ENCODE measurements at places on chromosomes 5 and 9.

GRCh38 chr9:2872250-2872930 lies 28.5 kb upstream of the PUM3 start:
- DNase-seq = no peak

GRCh38 chr5:140145256-140145655 lies 19.5 kb downstream of the IGIP start:
- no peak for DNase-seq

- no peak for DNase-seq
Observed at GRCh38 chr5:179603308-179603707, 20.2 kb downstream of the HNRNPH1 start.

- no peak for DNase-seq
Observed at GRCh38 chr9:124658165-124659017, 112.7 kb downstream of the NR6A1 start.

- DNase-seq = no peak
Observed at GRCh38 chr5:178388386-178389025, 155.9 kb upstream of the PHYKPL start.

DNA sequence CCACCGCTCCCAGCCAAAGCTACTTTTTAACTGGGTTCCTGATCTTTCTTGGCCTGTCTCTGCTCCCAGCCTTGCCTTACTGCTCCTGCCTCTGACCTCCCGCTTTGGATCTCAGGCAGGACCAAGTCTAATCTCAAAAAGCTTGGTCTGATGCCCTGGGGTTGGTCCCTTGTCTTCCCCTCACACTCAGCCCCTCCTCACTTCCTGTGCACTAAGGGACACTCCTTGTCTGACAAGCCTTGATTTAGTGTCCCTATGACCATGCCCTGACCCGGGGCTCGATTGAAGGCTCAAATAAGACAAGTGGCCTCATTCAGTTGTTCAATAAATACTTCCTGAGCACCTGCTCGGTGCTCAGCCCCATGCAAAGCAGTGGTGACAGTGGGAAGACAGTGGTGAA lies 3.7 kb upstream of the GTF3C5 start:
- DNase-seq = no peak

DNA sequence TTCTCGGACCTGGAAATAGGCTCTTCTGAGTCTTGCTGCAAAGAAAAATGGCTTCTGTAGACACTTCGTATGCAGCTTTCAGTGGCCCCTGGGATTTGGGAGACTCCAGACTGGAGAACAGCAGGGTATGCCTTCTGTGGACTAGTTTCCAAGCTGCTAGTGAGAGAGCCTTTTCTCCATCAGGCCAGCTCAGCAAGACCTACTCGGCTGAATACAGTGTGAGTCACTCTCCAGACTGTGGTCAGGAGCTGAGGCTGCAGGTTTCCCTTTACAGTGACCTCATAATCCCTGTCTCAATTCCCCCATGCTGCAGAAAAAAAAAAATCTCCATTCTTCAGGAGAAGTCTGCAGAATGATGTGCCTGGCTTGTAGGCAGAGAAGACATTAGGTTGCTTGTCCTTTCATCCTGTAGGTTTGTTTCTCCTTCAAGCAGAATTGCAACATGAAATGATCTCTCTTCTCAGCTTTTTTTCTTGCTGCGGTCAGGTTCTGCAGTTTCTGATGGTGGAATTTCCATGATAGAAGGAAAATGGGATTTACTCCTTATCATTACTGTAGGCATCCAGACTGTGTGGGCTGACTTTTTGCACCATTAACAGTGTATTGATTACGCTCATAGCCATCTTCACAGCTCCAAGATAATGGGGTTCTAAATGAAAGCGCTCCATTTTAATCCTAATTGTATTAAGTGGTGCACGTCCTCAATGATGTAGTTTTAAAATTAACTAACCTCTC lies 78.3 kb upstream of the TNFSF8 start:
- peak; percentile 18 for DNase-seq

GRCh38 chr5:130762031-130762430 lies 403.0 kb downstream of the HINT1 start:
- DNase-seq = no peak

GRCh38 chr9:124699575-124699974 lies 71.5 kb downstream of the NR6A1 start:
- no peak for DNase-seq

GRCh38 chr5:44681906-44682305 lies 126.8 kb upstream of the MRPS30 start:
- DNase-seq = no peak

GRCh38 chr9:121067640-121068039 lies 7.1 kb upstream of the CNTRL start:
- no peak for DNase-seq

- DNase-seq = no peak
Observed at GRCh38 chr5:126640866-126641265, 40.1 kb downstream of the PHAX start.

DNA sequence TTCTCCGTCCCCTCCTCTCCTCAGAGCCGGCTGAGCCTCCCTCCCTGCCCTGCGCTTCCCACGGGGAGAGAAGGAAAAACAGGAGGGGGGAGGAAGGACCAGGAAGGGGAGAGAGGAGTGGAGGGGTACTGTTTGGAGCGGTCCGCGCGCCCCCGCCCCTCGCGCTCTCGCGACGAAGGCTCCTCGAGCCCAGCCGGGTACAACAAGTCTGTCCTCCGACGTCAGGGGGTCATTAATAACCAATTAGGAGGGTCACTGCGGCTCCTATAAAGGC lies 480 bp upstream of the PRDM12 start:
- DNase-seq = no peak

DNA sequence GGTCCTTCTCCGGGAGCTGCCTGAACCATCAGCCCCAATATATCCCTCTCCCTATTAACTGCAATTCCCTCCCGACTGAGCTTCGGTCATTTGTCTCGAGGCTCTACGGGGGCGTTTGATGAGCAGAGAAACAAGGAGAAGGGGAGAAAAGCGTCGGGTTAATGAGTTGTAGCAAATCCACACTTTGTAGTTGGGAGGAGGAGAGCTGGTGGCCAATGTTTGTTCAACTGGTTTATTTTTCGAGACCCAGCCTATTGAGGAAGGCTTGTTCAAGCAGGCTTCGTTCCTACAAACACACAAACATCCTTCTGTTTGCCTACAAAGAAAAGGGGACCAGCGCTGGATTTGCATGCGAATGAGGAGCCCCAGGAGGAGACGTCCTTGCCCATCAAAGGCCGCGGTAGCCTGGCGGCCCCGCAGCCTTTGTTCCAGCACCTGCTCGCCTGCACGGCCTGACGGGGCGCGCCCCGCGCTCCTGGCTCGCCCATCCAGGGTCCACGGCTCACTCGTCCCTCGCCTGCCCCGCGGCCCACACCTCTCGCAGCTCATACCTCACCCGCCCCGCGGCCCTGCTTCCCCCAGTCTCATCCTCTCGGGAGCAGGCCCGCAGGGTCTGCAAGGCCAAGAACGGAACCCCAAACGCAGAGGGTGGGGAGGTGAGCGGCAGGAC lies 4.6 kb downstream of the FOXD1 start:
- DNase-seq = no peak

- DNase-seq = no peak
Observed at GRCh38 chr5:101393795-101394450, 490.8 kb upstream of the ST8SIA4 start.

DNA sequence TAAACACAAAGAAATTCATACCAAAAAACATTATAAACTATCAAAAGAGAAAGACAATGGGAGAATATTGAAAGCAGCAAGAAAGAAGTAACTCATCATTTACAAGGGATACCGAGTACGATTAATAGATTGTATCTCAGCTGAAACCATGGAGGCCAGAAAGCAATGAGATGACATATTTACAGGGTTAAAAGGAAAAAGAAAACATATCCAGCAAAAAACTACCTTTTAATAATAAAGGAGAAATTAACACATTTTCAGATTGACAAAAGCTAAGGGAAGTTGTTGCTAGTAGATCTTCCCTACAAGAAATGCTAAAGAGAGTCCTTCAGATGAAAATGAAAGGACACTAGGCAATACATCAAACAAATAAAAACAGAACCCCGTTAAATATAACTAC lies 364.8 kb upstream of the TNC start:
- no peak for DNase-seq

GRCh38 chr9:108400297-108400696 lies 455.5 kb downstream of the ACTL7B start:
- DNase-seq = no peak

DNA sequence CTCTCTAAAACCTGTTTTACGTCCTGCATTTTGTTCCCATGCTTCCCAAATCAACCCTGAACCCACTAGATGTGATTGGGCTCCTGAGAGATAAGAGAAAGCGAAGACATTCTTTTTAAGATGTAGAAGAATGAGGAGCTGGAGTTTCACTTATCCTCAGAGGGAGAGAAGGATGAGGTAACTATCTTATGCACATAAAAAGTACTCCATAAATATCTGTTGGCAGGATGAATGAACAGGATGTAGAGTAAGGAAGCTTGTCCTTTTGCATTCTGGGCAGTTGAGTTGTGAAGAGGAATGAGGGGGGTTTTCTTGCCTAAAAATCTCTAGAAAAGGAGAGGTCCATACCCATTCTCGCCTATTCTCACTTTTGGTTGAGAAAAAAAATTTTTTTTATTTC lies 163.2 kb downstream of the UNC13B start:
- DNase-seq = no peak

DNA sequence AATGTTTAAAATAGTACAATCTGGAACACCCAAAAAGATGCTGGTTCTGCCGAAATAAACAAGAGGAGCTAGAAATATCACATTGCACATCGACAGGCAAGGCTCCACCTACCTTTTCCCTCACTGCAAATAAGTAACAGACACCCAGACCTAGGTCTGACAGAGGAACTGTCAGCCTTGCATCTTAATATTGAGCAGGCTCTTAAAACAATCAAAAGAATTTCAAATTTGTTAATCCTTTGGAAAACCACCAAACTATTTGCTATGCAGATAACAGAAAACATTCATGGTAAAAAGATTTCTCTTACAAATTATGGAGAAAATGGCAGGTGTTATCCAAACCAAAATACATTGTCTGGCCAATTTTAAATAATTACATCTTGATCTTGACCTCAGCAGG lies 71.3 kb downstream of the FRMD3 start:
- no peak for DNase-seq

DNA sequence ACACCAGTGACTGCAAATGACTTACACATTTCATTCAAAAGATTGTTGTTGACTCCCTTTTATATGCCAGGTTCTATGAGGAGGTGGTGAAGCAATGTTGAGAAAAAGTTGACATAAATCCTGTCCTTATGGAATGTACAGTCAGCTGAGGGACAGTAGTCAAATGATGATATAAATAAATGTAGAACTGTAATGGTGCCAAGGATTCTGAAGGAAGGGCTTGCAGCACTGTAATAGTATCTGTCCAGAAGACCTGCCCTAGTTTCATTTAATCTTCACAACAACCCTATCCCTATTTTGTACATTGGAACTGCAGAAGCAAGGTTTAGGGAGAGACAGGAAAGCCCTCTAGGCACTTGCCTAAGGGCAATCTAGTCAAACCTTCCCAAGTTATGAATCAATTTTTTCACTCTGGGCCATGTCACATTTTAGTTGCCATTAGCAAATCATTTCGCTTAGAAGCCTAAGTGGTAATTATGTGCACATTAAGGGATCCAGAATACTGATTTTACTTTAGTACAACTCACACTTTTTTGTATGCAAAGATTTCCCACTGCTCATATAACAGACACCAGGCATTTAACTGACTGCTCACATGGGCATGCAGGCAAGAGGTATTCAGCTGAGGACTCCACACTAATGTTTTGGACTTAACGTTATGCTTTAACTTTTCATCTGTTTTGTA lies 34.5 kb upstream of the LIFR start:
- no peak for DNase-seq

DNA sequence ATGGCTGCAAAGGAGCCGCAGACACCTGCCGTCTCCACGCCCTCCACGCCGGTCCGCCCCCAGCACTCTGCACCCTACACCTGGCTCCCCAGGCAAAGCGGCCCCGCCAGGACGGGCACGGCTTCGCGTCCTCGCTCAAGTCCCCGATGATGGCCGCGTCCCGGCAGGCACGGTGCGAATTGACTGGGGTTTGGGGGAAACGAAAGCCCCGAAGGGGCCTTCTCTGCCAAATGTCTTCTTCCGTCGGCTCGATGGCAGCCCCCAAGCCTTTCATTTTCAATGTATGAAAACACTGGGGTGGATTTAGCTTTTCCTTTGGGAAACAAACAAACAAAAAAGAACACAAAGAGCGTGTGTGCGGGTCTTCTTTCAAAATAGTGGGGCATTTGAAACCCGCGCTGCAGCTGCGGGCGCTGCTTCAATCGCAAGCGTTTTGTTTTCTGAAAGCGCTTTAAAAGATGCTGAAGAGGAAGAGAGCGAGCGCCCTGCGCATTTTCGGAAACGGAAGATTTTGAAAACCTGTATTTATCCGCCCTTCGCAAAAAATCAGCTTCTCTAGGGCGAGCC lies 160.0 kb downstream of the RMI1 start:
- DNase-seq = peak; percentile 19

- no peak for DNase-seq
Observed at GRCh38 chr5:93511445-93511844, 69.6 kb downstream of the NR2F1-AS1 start.

DNA sequence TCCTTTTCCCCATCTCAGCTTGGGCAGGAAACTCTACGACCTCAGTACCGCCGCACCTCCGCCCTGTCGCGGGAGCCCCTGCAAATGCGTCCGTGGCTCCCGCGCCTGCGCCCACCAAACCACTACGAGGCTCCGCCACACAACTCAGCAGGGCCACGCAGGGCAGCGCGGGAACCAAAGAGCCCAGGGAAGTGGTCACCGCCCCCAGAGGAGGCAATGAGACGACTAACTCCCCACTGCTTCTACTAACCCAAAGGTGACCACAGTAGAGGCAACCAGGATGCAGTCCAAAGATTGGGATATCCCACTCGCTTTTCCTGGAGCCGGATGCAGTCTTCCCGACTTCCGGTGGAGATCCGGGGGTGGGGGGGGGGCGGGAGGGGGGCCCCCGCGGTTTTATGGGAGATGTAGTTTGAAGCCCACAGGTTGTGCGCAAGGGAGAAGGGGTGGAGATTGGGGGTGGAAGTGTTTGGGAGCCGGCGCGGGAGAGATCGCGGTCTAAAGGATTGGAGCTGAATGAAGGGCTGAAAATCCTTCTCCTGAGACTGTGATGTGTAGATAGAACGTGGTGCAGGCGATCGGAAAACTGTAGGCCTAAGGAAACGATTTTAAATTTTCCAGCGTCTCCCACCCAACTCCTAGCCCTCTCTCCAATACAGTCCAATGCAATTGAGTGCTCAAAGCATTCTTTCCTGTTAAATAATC lies at the start of gene NUDT12:
NUDT12 (minus strand) TSS at position 337 of the 705 bp plus-strand sequence. CDS start 2,541 bp downstream, outside the sequence.
- no peak for DNase-seq

Measured in T-helper 1 cell (primary cell).